Activated naive CD4-positive, alpha-beta T cell treated with anti-CD3 and anti-CD28 coated beads, Interleukin-2, amount 10 ng/mL, durations not matched to agents 7 days and 5 days (primary cell): ENCODE measurements at places on chromosomes 2 and 18.

- H3K4me1 ChIP-seq = peaks cover 2% of the 10 kb centered on the region
- no peak overlapping the region for H3K4me3 ChIP-seq
- DNase-seq = no peak
- H3K36me3 ChIP-seq = peaks cover 2% of the 10 kb centered on the region
- H3K27ac ChIP-seq = peak overlapping the region; percentile 38
Measured at GRCh38 chr2:241897231-241897916, 27.8 kb downstream of the RTP5 start.

GRCh38 chr2:71548646-71549425 lies 95.5 kb downstream of the DYSF start:
- H3K27me3 ChIP-seq = peaks cover 35% of the 10 kb centered on the region
- H3K4me3 ChIP-seq = no peak overlapping the region
- no peaks in the 10 kb centered on the region for H3K36me3 ChIP-seq

DNA sequence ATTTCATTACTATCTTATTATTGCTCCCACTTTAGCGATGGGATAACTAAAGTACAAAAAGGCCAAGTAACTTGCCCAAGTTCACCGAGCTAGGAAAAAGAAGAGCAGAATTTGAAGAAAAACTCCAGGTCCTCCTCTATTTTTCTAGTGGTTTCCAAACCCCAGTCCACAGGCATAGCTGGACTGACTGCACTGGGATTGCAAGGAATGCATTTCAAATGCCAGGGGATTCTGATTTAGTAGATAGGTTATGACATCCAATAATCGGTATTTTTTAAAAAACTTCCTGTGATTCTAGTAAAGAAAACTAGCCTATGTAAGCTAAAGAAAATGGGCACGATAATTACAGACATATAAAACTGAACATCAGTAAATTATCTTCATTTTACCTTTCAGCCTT lies 62.7 kb upstream of the GALNT5 start:
- peaks cover 3% of the 10 kb centered on the region for H3K4me1 ChIP-seq
- no peak overlapping the region for H3K4me3 ChIP-seq
- H3K27ac ChIP-seq = no peak overlapping the region
- no peak for DNase-seq
- H3K27me3 ChIP-seq = peaks cover 6% of the 10 kb centered on the region

DNA sequence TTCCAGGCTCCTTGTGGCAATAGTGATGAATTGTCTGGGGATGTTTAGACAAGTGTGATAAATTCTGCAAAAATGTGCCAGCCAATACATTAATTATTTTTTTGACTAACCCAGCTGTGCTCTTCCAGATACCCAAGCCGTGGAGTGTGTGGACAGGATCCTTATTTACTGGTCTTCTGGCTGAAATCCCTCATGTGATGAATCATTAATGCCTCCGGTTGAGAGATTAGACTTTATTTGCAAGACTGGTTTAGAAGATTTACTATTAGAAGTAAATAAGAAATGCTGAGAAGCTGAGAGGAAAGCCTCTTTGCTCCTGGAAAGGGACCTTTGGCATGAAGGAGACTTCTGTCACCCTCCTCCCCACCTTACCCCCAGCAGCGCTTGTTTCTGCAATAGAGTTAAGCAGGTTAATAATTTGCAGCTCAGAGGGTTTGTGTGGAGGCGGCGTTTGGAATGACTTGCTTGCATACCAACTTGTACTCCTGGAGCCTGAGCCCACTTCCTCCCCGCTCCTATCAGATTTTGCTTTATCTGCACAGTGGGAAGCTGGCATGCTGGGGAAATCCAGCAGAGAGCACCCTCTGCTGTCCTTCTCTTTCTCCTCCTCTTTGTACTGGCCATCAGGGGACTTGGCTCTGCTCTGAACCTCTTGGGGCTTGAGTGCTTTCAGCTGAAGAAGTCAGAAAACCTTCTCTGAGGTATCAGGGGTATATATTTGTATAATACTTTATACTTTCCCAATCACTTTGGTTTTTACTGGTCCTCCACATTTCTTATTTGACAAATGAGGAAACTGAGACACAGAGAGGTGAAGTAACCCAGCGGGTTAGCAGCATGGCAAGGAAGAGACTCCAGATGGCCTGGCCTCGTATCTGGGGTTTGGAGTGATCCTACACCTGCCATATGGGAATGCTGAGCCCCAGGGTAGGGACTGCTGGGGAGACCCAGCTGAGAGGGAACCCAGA lies 16.3 kb downstream of the SLC3A1 start:
- no peak for DNase-seq
- H3K4me3 ChIP-seq = no peak overlapping the region
- no peak overlapping the region for H3K27ac ChIP-seq
- H3K27me3 ChIP-seq = peaks cover 6% of the 10 kb centered on the region
- no peaks in the 10 kb centered on the region for H3K36me3 ChIP-seq

GRCh38 chr2:216415541-216415940 lies 3.3 kb downstream of the SMARCAL1 start:
- H3K4me3 ChIP-seq = no peak overlapping the region
- H3K36me3 ChIP-seq = peaks cover 33% of the 10 kb centered on the region
- H3K27ac ChIP-seq = no peak overlapping the region
- no peaks in the 10 kb centered on the region for H3K27me3 ChIP-seq
- DNase-seq = no peak

DNA sequence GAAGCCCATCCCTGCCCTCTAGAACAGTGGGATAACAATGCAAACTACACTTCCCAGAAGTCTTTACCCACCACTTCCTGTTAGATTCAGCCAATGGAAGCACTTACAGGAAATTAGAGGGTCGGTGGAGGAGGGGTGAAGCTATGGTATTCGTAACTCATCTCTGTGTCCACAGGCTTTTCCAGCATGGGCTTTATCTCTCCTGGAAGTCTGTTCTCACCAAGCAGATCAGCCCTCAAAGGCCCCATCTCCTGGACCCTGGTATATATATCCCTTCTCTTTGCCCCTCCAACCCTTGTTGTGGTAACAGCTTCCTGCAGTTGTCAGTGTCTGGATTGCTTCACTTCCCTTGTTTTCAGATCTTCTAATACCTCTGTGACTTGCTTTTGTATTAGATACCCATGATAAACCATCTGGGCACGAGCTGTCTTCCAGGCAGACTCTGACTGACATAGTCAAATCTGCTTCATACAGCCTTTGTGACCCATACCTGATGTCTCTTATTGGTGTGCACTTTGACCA lies 475.0 kb upstream of the POU3F3 start:
- H3K27ac ChIP-seq = peak overlapping the region; percentile 78
- H3K4me1 ChIP-seq = peaks cover 14% of the 10 kb centered on the region
- H3K27me3 ChIP-seq = no peaks in the 10 kb centered on the region
- H3K4me3 ChIP-seq = peak overlapping the region; percentile 81

DNA sequence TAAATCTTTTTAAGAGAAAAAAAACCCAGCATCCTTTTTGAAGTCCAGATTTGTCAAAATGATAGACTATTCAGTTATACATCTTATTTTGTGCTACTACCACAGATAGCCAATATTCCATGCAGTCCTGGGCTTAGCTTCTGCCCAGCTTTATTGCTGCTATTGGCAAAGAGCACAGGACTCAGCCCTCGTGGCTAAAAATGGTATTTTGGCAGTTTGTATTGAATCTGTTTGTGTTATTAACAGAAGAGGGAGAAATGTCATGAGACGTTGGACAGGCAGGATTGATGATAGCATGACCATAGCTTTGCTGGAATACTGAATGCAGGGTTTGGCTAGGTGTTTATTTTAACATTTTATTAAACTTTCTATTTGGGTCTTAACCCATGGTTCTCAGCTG lies 19.4 kb downstream of the ELAC1 start:
- H3K27ac ChIP-seq = no peak overlapping the region
- DNase-seq = no peak
- no peak overlapping the region for H3K4me3 ChIP-seq
- peaks cover 16% of the 10 kb centered on the region for H3K36me3 ChIP-seq
- H3K27me3 ChIP-seq = no peaks in the 10 kb centered on the region

DNA sequence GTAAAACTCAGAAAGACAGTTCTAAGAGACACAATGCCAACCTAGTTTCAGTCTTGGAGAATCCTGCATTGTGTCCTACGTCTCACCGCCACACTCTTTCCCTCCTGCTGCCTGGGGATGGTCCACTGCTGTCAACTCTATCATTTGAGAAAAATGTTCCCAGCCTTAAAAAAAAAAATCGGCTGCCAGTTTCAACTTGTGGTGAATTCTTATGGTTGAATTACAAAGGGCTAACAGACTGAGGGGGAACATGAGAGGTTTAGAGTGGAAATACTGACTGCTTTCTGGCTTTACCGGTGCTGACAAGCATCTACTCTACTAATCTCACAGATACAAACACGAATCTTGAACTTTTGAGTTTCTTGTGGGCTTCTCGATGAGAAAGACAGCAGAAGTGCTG lies 74.0 kb downstream of the NAB1 start:
- H3K27me3 ChIP-seq = no peaks in the 10 kb centered on the region
- H3K4me1 ChIP-seq = peaks cover 16% of the 10 kb centered on the region
- no peak for DNase-seq
- no peaks in the 10 kb centered on the region for H3K36me3 ChIP-seq

GRCh38 chr2:123906361-123906760 lies 118.7 kb upstream of the CNTNAP5 start:
- H3K36me3 ChIP-seq = no peaks in the 10 kb centered on the region
- no peaks in the 10 kb centered on the region for H3K27me3 ChIP-seq
- no peak for DNase-seq
- no peaks in the 10 kb centered on the region for H3K4me1 ChIP-seq

- H3K4me1 ChIP-seq = no peaks in the 10 kb centered on the region
- H3K27me3 ChIP-seq = peaks cover 21% of the 10 kb centered on the region
- no peak for DNase-seq
- H3K27ac ChIP-seq = no peak overlapping the region
- H3K36me3 ChIP-seq = no peaks in the 10 kb centered on the region
Measured at GRCh38 chr2:71850306-71850801, 297.3 kb downstream of the CYP26B1 start.

DNA sequence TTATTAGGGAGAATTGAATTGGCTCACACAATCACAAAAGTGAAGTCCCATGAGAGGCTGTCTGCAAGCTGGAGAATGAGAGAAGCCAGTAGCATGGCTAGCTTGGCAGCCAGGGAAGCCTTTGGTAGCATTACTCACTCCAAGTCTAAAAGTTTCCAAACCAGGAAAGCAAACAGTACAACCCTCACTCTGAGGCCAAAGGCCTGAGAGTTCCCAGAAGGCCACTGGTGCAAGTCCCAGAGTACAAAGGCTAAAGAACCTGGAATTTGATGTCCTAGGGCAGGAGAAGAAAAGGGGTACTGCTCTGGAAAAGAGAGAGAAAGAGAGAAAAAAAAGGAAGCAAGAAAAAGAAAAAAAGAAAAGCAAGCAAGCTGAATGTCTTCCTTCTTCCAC lies 318.2 kb downstream of the RND3 start:
- H3K36me3 ChIP-seq = no peaks in the 10 kb centered on the region
- DNase-seq = no peak
- no peak overlapping the region for H3K4me3 ChIP-seq
- no peaks in the 10 kb centered on the region for H3K4me1 ChIP-seq

- no peak overlapping the region for H3K27ac ChIP-seq
- H3K4me3 ChIP-seq = no peak overlapping the region
- no peaks in the 10 kb centered on the region for H3K27me3 ChIP-seq
- no peaks in the 10 kb centered on the region for H3K4me1 ChIP-seq
Measured at GRCh38 chr2:132497591-132497990, 81.0 kb downstream of the GPR39 start.

DNA sequence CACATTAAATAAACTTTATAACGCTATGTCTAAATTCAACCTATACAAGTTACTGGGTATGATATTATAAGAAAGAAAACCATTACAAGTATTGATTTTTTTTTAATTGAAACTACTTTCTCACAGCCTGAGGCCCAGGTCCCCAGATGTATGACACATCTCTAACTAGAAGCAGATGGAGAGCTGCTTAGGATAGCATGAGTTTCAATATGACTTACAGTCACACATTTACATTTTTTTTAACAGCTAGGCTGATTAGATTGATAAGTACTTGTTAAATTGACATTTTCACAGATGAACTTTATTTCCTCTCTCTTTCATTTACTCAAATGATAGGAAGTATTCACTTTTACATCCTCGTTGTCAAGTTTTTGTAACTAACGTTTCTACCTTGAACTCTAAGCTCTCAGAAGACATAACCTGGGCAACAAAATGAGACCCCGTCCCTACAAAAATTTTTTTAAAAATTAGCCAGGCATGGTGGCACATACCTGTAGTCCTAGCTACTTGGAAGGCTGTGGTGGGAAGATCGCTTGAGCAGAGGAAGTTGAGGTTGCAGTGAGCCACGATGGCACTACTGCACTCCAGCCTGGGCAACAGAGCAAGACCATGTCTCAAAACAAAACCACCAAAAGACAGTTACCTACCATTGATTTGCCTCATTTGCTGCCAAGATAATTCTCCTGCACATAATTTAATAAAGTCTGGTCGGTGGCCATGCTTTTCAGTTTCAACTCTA lies 52.4 kb downstream of the STK39 start:
- peaks cover 63% of the 10 kb centered on the region for H3K4me1 ChIP-seq
- peak; percentile 48 for DNase-seq
- peak overlapping the region; percentile 55 for H3K4me3 ChIP-seq
- H3K36me3 ChIP-seq = peaks cover 7% of the 10 kb centered on the region

DNA sequence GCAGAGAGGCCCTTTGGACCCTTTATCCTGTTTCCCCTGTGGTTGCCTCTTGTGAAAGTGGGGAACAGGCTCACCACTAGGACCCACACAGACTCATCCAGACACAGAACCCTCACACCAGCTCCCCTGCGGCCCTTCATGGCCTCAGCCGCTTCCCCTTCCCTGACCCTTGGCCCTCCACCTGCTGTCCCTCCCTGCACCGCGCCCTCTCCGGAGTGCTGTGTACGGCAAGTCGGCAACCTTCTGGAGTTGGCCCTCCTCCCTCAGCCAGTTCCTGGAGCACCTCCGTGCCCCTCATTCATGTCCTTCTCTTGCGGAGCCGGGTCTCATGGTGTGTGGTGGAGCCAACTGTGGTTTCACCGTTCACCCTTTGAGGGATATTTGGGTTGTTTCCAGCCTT lies 44.0 kb downstream of the CTDP1 start:
- peaks cover 87% of the 10 kb centered on the region for H3K36me3 ChIP-seq
- no peak for DNase-seq
- no peaks in the 10 kb centered on the region for H3K27me3 ChIP-seq
- no peak overlapping the region for H3K4me3 ChIP-seq
- no peaks in the 10 kb centered on the region for H3K4me1 ChIP-seq

DNA sequence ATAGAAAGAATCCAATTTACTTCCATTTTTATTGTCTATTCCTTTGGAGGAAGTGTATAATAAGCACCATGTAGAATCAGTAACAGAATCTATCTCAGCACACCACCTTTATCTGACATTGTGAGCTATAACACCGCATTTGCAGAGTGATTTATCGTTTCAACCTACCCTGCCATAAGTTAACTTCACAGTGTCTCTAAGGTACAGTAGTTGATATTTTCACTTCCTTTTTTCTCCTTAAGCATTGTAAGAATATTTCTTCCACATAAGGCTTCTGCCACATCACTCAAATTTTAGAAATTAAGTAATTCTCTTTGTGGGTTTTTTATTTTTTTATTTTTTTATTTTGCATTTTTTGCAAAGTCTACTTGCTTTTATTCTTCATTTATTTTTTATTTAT lies 107.1 kb downstream of the TMX3 start:
- no peak overlapping the region for H3K4me3 ChIP-seq
- no peaks in the 10 kb centered on the region for H3K27me3 ChIP-seq
- H3K4me1 ChIP-seq = no peaks in the 10 kb centered on the region
- no peak for DNase-seq
- no peak overlapping the region for H3K27ac ChIP-seq
